Lower lobe of right lung (tissue), 2 donors: ENCODE measurements at places on chromosomes 16 and 17. TPM values are rescaled to one million over a fixed set of nuclear protein-coding genes. Genes with fewer than 3 reads are reported as not detected.

DNA sequence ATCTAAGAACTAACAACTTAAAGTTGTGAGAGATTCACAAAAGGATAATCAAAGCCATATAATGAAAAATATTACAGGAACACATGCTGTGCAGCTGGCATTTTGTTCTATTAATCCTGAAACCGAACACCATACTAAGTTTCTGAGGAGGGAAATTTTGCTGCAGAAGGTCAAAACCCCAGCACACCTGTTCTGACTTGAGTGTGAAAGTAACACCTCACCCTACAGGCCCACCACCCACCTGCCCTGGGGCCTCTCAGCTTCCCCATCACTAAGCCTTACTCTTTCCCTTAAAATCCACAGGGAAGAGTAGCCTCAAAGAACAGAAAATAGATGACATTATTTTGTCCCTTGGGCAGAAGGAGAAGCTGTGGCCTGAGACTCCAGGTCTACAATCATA is 44.8 kb downstream of the STAT5A start:
- DNase-seq = no peak

DNA sequence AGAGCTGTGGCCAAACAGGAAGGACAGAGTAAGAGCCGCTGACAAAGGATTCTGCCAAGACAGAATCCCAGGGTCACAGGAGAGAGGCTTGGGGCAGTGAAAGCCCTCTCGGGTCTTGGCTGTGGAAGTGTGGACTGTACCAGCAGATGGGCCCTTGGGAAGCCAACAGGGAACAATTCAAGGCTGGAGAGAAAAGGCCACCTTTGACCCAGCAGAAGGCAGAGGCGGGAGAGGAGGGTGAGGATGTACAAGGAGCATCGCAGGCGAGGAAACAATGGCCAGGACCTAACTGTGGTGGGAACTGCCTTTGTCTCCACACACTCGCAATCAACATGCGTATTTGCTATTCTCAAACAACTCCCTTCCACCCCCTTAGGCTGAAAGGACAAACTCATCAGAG is 15.7 kb downstream of the CARHSP1 start:
- DNase-seq = peak; percentile 20

DNA sequence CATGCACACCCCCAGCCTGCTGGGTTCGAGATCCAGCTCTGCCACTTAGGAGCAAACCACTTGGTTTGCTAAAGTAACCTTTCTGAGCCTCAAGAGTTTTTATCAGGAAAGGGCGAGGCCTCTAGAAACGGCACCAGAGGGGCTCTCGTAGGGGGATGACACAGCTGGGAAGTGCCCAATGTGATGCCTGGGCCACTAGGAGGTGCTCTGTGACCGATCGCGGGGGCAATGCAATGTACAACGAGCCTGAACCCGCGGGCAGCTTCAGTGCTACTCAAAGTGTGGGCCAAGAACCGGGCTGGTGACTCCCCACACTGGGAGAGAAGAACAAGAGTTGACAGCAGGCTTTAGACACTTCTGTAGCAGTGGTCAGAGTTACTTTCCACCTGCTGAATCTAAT is 9.4 kb downstream of the C16orf89 start:
- no peak for DNase-seq

Gene UMOD
- total RNA-seq = not detected
